ENCODE measurements at places on chromosomes 7 and 10. TPM values are rescaled to one million over a fixed set of nuclear protein-coding genes. Genes with fewer than 3 reads are reported as not detected.

The VENTX gene
- total RNA-seq: 2.5 TPM

The C10orf90 gene
- not detected for total RNA-seq

The SFXN3 gene
- total RNA-seq: 78.4 TPM

The ASZ1 gene
- not detected for total RNA-seq

The METTL27 gene
- total RNA-seq: 3.8 TPM

The CYP3A7 gene
- not detected for total RNA-seq

The ANXA8 gene
- total RNA-seq: not detected

The SLC13A4 gene
- total RNA-seq: not detected

The PRSS37 gene
- not detected for total RNA-seq

The PNLIPRP3 gene
- total RNA-seq: 0.17 TPM

The CLDN12 gene
- total RNA-seq: 18.3 TPM

The IDI2 gene
- total RNA-seq: not detected

The ATP6V0A4 gene
- total RNA-seq: not detected

The KCNK18 gene
- total RNA-seq: not detected

The ERVW-1 gene
- not detected for total RNA-seq

The MMRN2 gene
- total RNA-seq: 85.9 TPM

The COL13A1 gene
- total RNA-seq: 3.3 TPM

The FAM25C gene
- total RNA-seq: not detected

The GATA3 gene
- 0.33 TPM for total RNA-seq

The HOGA1 gene
- 1.5 TPM for total RNA-seq

The GLI3 gene
- total RNA-seq: 14.5 TPM

The CYP17A1 gene
- total RNA-seq: not detected

All from esophagus muscularis mucosa (tissue), 4 donors.